ENCODE measurements at places on chromosomes 1 and 21.

DNA sequence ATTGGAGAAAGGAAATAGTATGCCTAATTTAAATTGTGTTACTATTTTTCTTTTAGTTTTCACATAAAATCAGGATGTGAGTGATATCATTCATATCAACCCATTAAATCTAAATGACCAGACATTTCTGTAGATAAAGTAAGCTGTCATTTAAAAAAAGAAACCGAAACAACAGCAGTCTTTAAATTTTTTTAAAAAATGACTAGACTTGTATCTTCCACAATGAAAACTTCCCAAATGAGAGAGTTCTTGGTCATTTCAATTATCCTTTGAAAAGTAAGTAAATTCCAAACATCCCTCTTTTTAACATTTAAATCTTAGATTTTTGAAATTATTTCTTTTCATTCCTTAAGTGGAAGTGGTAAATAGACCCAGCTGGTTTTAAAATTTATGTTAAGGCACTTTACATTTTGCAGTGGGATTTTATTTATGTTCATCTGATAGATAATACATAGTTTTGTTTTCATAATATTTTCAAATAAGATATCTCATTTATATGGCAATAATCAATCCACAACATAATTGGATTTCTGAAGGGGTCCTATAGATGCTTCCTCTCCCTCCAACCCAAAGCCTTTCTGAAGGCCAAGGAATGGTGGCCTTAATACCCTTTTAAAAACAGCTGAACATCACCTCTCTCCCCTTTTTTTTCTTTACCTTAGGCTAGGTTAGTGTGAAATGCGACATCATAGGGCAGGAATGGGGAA lies 3.1 kb downstream of the FOXD3 start:
- DNase-seq, result no peak

DNA sequence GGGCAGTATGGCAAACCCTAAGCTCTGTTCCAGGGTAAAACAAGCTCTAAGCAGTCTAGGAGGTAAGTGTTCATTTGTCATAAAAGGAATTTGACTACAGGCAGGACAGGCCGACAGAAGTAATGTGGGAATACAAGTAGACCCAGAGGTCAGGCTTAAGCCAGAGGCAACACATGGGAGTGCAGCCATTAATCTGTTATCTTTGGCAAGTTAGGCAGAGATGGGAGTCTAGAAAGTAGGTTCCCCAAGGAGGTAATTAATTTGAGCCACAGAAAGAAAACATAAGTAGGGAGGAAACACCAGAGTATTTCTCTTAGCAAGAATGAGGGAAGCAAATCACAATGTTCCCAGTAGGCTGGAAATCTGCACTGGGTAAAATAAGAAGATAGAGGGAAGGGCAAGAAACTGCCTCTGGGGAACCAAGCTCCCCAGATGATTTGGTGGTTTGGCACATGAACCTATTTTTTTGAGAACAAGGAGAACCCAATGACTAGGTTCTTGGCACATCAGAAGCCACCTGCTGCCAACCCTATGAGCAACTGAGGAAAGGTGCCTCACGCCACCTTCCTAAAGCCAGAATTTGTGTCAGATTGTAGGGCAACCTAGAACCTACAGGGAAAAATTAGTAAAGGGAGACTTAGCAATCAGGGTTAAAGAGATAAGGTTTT lies 636.4 kb upstream of the PLXNA2 start:
- no peak for DNase-seq

DNA sequence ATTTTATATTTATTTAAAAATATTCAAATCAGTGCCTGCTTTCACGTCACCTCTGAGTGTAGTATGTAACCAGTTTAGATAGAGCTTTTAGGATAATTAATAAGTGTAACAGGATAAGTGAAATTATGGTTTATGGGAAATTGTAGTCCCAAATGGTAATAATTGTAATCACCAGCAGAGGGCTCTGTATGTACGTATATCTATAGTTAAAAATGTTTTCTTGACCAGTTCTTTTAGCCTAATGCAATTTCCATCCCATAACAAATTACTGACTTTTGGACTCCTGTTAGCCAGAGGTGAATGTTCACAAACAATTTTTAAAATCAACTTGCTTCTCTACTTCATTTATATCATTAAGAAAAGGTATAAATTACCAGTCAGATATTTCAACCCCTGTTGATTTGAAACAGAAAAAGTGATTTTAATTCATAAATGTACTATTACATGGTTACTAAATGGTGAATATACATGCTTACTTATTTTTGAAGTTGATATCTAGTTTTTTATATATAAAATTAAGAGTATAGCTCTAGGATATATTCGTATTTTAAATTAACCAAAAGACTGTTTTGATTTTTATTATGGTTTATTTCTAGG lies 25.3 kb downstream of the SLC30A7 start:
- DNase-seq, result peak; percentile 73

- no peak for DNase-seq
Measured at GRCh38 chr1:155321639-155322503, 1.2 kb downstream of the RUSC1 start.

DNA sequence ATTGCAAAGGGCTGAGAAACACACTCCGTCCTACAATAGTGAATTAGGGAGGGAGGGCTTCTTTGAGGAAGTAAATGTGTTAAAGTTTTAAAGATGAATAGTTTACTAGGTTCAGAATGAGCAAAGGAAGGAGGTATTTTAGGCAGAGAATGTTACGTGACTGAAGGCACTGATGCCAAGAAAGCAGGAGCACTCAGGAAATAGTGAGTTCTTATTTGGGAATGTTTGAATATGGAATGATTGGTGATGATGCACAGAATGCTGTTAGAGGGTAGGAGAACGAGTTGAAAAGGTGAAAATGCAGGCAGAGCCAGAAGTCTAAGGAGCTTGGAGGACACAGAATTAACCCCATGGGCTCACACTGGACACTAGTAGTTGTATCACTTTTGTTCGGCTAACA lies 108.0 kb downstream of the NRIP1 start:
- no peak for DNase-seq

DNA sequence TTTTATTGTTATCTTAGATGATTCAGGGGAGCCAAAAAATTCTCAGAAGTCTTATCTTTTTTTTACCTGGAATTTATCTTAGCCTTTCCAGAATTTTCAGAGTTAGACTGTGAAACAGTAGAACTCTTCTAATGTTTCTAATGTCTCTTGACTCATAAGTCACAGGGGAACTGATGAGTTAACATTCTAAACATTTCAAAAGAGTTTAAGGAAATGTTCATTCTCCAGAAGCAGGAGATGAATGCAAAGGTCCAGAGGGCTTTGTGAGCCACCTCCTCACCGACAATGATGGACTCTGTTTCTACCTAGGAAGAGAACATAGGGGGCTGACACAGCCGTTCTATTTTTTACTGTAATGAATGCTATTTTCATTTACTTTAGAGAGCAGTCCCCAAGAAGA lies 157.5 kb downstream of the BRINP2 start:
- no peak for DNase-seq

DNA sequence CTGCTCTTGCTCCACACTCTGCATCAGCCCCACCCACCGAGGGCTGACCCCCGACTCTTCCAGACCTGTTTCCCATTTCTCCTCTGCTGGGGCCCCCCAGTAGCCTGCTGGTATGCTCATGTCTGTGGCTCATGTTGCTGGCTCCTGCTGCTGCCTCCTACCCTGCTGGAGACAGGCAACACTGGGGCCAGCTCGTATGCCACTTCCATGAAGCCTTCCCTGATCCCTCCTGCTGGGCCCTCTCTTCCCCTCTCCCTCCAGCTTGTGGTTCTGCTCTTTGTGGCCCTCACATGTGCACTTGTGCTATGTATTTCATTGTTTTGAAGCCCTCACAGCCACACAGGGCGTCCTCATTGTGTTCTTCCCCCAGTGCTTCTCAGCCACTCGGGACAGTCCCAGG lies 40.5 kb downstream of the CNN3 start:
- no peak for DNase-seq

DNA sequence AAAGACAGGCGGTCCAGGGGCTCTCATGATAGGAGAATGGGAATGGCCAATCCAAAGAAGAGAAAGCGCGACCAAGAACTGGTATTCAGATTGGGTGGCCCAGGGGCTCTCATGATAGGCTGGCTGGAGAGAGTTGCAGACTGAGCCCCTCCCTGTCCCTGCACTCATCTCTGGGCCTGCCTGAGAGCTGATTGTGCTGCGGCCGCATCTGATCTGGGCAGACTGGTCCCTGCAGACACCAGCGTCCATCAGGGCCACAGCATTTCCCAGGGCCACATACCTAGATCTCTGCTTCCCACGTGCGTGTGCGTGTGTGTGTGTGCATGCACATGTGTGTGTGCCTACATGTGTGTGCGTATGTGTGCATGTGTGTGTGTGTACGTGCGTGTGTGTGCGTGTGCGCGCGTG lies 30.4 kb upstream of the MAN1C1 start:
- no peak for DNase-seq

DNA sequence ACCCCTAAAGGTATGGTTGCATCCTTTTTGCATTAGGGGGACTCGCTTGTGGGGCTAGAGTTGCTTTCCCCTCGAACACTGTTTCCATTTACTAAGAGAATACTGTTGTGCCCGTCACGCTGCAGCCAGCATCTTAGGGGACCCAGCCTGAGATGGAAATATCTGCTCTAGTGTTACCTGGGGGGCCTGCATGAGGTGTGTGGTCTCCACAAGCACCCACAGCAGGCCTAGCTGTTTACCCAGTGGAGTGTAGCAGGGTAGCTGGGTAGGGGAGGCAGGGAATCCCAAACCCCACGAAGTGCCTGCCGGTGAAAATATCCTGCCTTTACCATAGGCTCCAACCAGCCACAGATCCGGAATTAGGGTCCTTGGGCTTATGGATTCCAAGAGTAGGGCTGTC lies 303.6 kb downstream of the PTPRU start:
- no peak for DNase-seq

DNA sequence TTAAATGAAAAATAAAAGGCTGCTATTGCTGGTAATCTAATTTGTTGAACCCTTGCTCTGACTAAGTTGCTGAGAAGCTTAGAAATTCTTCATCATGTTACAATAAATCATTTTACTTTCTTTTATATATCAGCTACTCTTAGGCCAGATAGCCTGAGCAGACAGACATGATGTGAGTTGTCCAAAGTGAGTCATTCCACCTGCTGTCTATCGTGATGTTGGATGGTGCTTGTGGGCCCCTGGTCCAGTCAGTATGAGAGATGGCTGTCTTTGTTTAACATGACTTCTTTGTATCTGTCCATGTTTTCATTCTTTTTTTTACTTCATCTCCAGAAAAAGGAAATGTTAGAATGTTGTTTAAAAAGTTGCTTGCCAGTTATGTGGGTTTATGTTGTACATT lies 188.8 kb downstream of the ADGRL2 start:
- no peak for DNase-seq

DNA sequence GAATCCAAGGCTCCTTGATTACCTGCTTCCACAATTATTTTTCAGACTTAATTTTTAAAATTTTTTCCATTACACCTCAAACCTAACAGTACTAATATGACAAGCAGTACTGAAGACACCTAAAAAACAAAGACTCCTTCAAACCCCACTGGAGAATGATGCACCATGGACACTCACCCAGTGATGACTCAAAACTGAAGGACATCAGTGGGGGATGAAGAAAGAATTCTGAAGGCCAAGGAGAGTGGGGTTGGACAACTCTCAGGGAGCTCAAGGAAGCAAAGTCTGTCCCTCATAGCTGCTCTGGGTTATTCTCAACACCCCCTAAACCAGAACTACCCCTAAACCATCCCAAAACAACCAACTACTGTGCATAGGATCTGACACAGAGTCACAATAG lies 2.4 kb upstream of the ARHGAP29 start:
- no peak for DNase-seq

DNA sequence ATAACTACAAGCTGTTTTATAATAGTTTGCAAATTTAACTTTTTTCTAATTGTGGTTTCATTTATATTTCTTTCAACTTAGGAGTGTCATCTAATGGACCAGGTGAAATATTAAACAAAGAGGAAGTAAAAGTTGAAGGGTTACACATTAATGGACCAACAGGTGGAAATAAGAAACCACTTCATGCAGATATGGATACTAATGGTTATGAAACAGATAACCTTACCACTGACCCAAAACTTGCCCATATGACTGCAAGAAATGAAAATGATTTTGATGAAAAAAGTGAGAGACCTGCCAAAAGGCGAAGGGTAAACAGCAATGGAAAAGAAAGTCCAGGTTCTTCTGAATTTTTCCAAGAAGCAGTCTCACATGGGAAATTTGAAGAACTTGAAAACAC lies 59.7 kb downstream of the MIER1 start:
- DNase-seq, result peak; percentile 14

DNA sequence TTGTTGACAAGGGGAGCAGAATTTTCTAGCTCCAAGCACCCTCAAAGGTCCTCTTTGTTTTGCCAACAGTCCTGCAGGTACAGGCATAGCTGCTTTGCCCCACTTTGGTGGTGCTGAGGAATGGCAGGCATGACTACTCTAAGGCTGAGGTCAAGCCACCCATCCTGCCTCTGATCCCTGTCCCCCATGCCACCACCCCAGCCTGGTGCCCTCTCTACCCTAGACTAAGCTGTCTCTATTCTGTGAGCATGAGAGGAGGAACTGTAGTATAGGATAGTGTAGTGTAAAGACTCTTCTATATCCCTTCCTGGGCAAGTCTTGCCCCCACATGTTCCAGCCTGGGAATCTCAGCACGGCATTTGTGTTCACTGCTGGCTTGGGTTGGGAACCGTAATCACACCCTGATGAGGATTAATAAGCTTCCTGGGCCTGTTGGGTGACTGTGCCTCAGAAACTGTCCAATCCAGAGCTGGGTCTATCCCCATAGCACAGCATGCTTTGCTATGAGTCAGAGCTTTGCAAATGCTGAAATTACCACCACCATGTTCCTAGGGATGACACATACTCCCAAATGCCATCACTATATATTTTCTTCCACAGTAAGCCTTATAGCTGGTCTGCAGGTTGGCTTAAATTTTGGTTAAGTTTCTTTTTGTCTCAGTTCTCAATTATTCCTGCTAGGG lies 105.7 kb upstream of the PPP2R5A start:
- DNase-seq, result no peak

GRCh38 chr1:150720703-150721102 lies at the start of gene HORMAD1:
Gene HORMAD1, minus strand, starts transcription at chr1:150720895. Its CDS starts 1,390 bp downstream, at chr1:150719505.
- no peak for DNase-seq

DNA sequence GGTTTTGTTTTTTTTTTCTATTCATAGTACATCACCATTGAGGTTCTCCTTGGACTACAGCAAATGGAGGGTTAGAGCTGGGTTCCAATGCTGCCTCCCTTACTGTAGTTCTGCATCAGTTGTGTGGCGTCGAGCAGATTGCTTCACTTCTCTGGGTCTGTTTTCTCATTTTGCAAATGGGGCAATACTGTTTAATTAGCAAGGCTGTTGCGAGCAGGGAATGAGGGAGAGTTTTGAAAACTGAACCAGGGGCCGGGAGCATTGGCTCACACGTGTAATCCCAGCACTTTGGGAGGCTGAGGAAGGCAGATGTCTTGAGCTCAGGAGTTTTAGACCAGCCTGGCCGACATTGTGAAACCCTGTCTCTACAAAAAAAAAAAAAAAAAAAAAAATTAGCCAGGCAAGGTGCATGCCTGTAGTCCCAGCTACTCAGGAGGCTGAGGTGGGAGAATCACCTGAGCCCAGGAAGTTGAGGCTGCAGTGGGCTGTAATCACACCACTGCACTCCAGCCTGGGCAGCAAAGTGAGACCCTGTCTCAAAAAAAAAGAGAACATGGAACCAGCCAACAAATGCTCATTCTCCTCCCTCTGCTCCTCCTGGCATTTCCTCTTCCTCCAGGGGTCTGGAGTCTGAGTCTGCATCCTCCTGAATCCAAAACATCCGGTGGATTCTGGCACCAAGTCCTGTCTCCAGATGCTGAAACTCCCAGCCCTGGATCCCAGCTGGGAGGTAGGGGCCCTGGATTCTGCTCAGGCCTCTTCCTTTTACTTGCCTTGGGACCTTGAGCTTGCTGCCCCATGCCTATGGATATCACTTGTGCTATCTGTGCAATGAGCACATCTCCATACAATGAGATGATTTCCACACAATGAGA lies 3.7 kb upstream of the PLOD1 start:
- DNase-seq, result no peak
